IMR-90 (cell line): ENCODE measurements at places on chromosomes 12 and 14. TPM values are rescaled to one million over a fixed set of nuclear protein-coding genes. Genes with fewer than 3 reads are reported as not detected.

DNA sequence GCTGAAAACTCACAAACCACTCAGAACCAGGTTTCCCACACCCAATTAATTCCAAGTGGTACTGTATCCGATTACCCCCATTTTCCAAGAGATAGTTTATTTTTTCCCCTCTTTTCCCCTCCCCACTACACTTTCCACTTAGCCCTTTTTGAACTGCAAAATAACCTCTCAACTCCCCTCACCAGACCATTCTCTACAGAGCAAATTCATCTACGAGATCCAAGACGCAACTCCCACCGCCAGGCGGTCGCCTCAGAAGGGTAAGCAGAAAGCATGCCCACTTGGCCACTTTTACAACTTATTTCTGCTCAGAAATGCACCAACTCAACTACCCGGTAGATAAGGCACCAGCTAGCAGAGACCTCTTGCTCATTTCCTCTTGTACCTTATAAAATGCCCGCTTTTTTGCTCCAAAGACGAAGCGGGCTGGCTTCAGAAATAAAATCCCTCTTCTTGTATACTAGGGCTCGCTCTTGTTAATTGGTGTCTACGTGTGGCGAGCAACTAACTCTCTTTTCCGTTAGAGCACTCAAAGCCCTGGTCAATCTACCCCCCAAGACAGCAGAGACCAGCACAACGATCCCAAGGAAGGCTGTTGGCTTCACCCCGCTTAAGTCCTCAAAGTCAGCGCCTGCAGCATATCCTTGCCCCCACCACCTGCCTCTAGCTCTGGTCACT lies 910 bp upstream of the SRP54 start:
- peak; percentile 50 for DNase-seq

DNA sequence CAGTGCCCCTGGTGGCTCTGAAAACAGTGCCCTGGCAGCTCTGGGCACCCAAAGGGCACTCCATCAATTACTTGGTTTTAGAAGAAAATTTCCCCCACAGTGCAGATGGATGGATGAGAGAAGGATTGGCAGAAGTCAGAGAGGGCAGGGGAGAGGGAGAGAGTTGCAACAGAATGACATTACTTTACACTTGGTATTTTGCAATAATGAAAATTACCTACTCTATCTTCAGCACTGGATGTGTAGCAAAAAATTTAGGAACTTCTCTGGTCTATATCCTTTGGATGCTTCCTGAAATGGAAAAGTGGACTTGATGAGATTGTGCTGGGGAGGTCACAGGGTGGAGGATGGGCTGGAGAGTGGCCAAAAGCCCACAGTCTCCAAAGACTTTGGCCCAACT lies 193.2 kb downstream of the CHST11 start:
- DNase-seq = no peak

GRCh38 chr12:58139894-58140293 lies 198.5 kb downstream of the ATP23 start:
- no peak for DNase-seq

DNA sequence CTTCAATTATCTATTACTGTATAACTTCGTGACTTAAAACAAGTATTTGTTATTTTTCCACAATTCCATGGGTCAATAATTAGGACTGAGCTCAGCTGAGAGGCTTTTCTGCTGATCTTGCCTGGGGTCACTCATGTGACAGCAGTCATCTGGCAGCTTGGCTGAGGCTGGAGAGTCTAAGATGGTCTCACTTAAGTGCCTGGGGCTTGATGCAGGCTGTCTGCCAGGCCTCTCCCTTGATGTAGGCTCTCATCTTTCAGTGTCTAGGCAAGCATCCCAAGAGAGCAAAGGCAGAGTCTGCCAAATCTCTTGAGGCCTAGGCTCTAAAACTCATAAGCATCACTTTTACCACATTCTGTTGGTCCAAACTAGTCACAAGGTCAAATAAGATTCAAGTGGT lies 93.2 kb downstream of the NKX2-1 start:
- DNase-seq = no peak

GRCh38 chr12:131132118-131132892 lies 178.6 kb downstream of the ADGRD1 start:
- peak; percentile 1 for DNase-seq

The TAS2R30 gene
- 5.0 and 7.2 TPM in 2 replicates for total RNA-seq

DNA sequence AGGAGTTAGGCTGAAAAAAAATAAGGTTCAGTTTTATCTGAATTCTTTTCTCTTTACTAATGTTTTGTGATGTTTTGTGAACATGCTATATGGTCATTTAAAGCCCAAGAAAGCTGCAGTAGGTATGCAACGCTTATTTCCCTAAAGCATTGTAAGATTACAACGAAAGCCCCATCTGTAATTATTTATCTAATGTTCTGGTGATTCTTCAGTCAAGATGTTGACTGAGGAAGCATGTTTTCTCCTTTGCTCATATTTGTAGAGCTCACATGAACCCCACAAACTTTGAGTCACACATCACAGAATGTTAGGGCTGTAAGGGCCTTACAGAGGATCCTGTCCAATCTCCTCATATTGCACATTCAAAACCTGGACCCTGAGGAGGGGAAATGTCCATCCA lies 3.2 kb upstream of the TUBA1C start:
- DNase-seq = peak; percentile 83

The PTHLH gene
- 0.36 and 0.83 TPM in 2 replicates for total RNA-seq

- peak; percentile 85 for DNase-seq
These were observed 211.1 kb upstream of the RGS6 start for GRCh38 chr14:71720978-71721624.

- DNase-seq = no peak
These were observed 40.2 kb upstream of the RPL10L start for GRCh38 chr14:46691819-46692218.

The DPF3 gene
- total RNA-seq = 32.8 and 48.9 TPM in 2 replicates

The CLEC4C gene
- total RNA-seq = not detected in 2 replicates

DNA sequence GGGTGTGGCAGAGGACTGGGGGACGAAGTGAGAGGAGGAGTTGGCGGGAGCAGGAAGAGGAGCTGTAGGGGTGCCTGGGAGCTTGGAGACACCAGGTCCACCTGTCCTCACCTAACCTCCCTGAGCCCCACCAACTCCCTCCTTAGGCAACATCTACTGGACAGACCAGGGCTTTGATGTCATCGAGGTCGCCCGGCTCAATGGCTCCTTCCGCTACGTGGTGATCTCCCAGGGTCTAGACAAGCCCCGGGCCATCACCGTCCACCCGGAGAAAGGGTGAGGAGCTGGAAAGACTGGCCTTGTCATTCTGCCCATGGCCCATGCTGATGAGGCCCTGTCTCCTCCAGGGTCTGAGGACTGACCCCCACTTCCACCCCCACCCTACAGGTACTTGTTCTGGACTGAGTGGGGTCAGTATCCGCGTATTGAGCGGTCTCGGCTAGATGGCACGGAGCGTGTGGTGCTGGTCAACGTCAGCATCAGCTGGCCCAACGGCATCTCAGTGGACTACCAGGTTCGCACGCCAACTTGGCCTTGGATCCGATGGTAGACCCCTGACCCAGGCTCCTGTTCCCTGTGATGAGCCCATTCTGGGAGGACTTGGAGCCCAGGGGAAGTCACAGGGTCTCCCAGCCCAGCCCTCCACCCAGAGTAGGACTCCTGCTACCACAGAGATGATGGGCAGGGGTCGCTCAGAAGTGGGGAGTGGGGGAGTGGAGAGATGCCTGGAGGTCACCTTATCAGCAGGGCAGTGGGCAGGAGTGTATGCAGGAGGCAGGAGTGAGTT lies 32.5 kb upstream of the NXPH4 start:
- DNase-seq = no peak

The AKAP6 gene
- 1.6 and 1.7 TPM in 2 replicates for total RNA-seq

The MYRFL gene
- not detected in 2 replicates for total RNA-seq

DNA sequence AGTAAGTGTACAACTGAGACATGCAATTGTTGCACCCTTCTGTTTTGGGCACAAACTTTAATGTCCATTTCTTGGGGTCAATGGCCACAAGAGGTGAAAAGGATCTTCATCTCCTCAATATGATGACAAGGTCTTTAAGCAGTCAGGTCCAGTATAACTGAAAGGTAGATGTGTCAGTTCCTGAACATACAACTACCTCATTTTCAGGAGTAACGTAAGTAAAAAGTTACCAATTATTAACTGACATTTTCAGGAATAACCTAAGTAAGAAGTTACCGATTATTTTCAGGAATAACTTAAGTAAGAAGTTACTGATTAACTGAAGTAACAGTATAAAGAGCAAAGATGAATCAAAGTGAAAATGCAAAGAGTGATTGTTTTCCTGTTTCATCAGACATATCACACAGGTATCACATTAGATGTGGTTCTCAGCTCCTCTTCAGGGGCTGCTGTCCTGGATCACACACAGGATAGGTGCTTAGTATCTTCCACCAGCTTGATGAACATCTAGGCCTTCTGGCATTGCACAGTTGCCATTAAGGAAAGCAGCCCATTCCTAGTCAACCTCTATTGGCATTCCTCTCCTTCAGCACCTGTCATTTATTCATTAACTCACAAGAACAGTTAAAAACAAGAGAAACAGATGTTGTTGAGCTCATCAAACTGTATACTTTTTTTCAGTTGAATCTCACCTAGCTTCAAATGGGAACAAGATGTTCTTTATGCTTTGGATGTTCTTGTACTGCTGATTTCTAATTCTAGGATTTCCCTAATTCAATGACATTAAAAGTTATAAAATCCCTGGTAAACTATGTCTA lies 200.0 kb downstream of the FOXG1 start:
- DNase-seq = no peak

The SLC10A1 gene
- not detected in 2 replicates for total RNA-seq

The CDC42BPB gene
- 48.0 and 49.1 TPM in 2 replicates for total RNA-seq

- DNase-seq = no peak
These were observed 35.5 kb upstream of the SFSWAP start for GRCh38 chr12:131675126-131676080.

- peak; percentile 71 for DNase-seq
These were observed 963 bp downstream of the TCTN2 start for GRCh38 chr12:123671876-123672275.

GRCh38 chr14:104603711-104604401 lies 716 bp downstream of the TMEM179 start:
- no peak for DNase-seq

The GPR135 gene
- total RNA-seq = 1.3 and 1.7 TPM in 2 replicates

GRCh38 chr12:54273981-54274380 lies 5.9 kb downstream of the CBX5 start:
- no peak for DNase-seq

DNA sequence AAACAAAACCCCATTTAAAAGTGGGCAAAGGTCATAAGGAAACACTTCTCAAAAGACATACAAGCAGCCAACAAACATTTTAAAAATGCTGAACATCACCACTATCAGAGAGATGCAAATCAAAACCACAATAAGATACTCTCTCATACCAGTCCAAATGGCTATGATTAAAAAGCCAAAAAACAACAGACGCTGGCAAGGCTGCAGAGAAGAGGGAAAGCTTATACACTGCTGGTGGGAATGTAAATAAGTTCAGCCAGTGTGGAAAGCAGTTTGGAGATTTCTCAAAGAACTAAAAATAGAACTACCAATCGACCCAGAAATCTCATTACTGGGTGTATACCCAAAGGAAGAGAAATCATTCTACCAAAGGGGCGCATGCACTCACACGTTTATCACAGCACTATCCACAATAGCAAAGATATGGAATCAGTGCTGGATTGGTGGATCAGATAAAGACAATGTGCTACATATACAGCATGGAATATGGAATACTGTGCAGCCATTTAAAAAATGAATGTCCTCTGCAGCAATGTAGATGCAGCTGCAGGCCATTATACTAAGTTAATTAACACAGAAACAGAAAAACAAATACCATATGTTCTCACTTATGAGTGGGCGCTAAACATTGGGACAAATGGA lies 102.1 kb upstream of the DAAM1 start:
- peak; percentile 66 for DNase-seq

GRCh38 chr12:110766311-110767154 lies 23.8 kb upstream of the PPP1CC start:
- DNase-seq = no peak

The BDKRB2 gene
- 60.5 and 73.1 TPM in 2 replicates for total RNA-seq

- no peak for DNase-seq
These were observed 6.1 kb upstream of the PSMA3 start for GRCh38 chr14:58238252-58239243.

- no peak for DNase-seq
These were observed 1304.9 kb downstream of the TMEM121 start for GRCh38 chr14:106831322-106831720.

- no peak for DNase-seq
These were observed 227.4 kb downstream of the TMEM132D start for GRCh38 chr12:129676411-129676810.
